ENCODE measurements at places on chromosomes 6 and 20.

DNA sequence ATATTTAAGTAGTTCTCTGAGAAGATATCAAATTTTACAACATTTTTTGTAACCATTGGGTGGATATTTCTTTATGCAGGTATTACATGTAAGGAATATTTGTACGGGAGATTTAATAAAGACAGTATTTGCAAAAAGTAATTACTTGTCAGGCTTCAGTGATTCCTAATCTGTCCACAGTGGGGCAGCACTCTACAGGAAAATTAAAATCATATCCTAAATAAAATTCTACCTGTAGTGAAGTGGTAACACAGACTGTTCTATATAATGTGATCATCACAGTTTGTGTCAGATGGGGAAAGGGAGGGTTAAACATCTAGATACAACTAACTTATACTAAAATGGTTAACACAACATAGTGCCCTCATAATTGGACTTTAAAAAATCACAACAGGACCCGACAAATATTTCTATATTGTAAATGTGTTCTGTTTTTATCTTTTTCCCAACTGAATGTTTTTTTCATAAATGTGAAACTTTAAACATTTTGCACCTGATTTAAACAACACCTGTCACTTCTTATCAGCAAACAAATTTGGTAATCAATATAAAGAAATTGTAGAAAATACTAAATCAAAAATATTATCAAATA is 145.6 kb upstream of the MANEA start:
- DNase-seq = peak; percentile 49

- DNase-seq = no peak
Observed at GRCh38 chr6:20242397-20242796, 30.1 kb upstream of the MBOAT1 start.

DNA sequence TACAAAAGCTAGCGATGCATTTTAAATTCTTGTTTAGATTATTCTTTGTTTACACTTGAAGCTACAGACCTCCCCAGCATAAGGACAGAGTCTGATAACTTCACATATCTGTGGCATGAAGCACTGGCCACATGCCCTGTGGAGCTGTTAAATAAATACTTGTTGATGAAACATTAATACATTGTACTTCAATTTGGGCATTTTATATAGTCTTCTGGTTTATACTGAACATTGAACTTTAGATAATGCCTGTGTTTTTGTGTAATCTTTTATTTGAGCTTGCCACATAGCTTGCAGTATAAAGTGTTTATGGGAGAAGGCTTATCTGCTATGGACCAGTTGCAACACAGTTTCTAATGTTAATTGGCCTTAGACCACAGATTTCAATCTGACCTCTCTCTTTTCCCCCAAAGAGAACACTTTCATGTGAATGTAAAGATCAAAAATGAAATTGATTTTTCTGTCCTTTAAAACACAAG is 48.2 kb downstream of the FRK start:
- DNase-seq = no peak

DNA sequence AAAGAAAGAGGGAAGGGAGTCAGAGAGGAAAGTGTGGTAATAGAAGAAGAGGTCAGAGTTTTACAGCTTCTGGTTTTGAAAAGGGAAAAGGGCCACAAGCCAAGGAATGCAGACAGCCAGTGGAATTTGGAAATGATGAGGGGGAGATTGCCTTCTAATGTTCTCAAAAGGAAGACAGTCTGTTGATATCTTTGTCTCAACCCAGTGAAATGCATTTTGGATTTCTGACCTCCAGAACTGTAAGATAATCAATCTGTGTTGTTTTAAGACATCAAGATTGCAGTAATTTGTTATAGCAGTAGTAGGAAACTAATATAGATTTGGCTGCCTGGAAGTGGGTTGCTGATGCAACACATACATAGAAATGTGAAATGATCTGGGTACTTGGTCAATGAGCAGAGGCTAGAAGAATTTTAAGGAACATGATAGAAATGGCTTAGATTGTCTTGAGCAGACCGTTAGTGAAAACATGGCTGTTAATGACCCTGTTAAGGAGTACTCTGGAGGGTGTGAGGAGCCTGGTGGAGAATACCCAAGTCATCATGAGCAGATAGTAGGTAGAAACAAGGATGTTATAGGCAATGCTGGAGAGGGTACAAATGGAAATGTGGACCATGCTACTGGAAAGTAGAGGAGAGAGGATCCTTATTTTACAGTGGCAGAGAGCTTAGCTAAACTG is 255.8 kb upstream of the RAB32 start:
- no peak for DNase-seq

GRCh38 chr20:3704087-3704486 is 8.3 kb downstream of the SIGLEC1 start:
- no peak for DNase-seq

GRCh38 chr6:6895929-6896328 is 211.8 kb upstream of the RREB1 start:
- no peak for DNase-seq

Measured in CD4-positive, alpha-beta T cell treated with Interleukin-17A for 1 hour (primary cell).